ENCODE measurements at places on chromosomes 1 and 21. TPM values are rescaled to one million over a fixed set of nuclear protein-coding genes. Genes with fewer than 3 reads are reported as not detected.

- no peak overlapping the region for H3K27ac ChIP-seq
- H3K27me3 ChIP-seq, result no peaks in the 10 kb centered on the region
- no peak for DNase-seq
- H3K4me3 ChIP-seq, result no peak overlapping the region
- no peaks in the 10 kb centered on the region for H3K36me3 ChIP-seq
- H3K4me1 ChIP-seq, result no peaks in the 10 kb centered on the region
These were observed 35.4 kb downstream of the PKP1 start for GRCh38 chr1:201318504-201319340.

The OR2T33 gene
- not detected for total RNA-seq

DNA sequence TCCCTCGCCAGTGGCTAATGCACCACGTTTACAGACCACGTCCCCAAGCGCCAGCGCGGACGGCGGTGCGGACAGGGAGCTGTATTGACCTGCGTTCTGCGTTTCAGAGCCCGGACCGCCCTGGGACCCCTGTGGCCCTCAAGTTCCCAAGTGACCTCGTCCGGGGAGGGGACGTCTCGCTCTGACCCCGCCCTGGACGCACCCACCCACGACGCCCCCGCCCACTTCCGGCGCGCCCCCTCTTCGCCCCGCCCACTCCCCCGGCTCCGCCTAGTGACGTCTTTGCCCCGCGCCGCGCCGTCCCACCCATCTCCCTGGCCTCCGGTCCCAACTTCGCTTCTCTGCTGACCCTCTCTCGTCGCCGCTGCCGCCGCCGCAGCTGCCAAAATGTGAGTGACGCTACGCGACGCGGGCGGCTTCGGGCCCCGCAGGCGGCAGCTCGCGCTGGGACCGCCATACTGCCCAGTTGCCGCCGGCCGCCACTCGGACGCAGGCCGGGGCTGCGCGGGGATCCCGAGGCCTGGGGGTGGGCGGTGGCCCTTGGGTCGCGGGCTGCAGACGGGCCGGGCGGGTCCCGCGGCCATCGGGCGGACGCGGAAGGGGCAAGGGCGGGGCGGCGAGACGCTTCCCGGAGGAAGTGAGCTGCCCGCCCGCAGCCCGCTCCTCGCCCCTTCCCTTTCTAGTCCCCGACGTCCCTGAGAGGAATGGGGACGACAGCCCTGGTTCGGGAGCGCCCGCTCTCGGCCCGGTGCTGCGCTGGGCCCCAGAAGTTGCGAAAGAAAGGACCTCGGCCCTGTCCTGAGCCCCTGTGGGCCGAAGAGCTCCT lies at the start of gene VAMP3:
Gene VAMP3, plus strand, starts transcription at position 300 of the 826 bp plus-strand sequence. Its CDS starts 88 bp downstream, at position 388.
- peak; percentile 93 for DNase-seq
- H3K27ac ChIP-seq, result peak within 1 kb of the TSS; percentile 98
- no peaks in the 10 kb centered on the region for H3K36me3 ChIP-seq
- H3K4me3 ChIP-seq, result peak within 1 kb of the TSS; percentile 98
- peaks cover 10% of the 10 kb centered on the region for H3K4me1 ChIP-seq

DNA sequence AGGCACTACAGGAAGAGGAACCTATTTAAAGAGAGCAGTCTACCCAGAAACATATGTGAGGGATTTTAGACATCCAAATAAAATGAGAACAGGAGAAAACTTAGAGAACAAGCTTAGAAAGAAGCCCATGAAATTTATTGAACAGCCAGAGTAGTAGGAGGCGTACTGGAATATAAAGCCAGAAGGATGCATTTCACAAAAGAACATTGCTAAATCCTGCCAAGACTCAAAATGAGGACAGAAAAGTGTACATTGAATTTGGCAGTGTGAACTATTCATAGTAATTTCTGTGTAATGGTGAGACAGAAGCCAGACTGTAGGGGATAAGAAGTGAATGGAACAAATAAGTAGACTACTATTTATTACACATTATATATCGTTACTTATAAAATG lies 22.5 kb downstream of the CEPT1 start:
- no peaks in the 10 kb centered on the region for H3K4me1 ChIP-seq
- no peak overlapping the region for H3K27ac ChIP-seq
- no peaks in the 10 kb centered on the region for H3K27me3 ChIP-seq
- no peak overlapping the region for H3K4me3 ChIP-seq
- H3K36me3 ChIP-seq, result peaks cover 27% of the 10 kb centered on the region

DNA sequence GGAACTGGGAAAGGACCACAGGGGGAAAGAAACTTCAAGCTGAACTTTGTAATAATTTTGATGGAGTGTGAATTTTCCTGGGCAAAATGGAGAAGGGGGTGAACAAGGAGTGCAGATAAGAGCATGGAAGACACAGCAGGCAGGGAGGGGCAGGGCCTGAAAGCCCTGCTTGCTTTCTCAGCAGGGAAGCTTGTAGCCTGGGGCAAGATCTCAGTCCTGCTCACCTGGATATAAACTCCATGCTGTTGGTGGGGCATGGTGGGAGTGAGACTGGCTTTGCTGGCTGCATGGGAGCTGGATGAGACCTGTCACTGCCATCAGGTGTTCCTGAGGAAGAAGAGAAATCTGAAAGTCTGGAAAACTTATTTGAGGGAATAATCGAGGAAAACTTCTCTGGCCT lies 58.7 kb upstream of the RC3H1 start:
- no peak overlapping the region for H3K27ac ChIP-seq
- no peaks in the 10 kb centered on the region for H3K4me1 ChIP-seq
- no peak overlapping the region for H3K4me3 ChIP-seq
- no peaks in the 10 kb centered on the region for H3K36me3 ChIP-seq
- no peaks in the 10 kb centered on the region for H3K27me3 ChIP-seq
- DNase-seq, result no peak

GRCh38 chr1:13478692-13479091 lies 35.1 kb downstream of the LRRC38 start:
- H3K27ac ChIP-seq, result no peak overlapping the region
- no peaks in the 10 kb centered on the region for H3K27me3 ChIP-seq
- H3K36me3 ChIP-seq, result no peaks in the 10 kb centered on the region
- no peak for DNase-seq

The ANKRD65 gene
- 4.5 TPM for total RNA-seq

DNA sequence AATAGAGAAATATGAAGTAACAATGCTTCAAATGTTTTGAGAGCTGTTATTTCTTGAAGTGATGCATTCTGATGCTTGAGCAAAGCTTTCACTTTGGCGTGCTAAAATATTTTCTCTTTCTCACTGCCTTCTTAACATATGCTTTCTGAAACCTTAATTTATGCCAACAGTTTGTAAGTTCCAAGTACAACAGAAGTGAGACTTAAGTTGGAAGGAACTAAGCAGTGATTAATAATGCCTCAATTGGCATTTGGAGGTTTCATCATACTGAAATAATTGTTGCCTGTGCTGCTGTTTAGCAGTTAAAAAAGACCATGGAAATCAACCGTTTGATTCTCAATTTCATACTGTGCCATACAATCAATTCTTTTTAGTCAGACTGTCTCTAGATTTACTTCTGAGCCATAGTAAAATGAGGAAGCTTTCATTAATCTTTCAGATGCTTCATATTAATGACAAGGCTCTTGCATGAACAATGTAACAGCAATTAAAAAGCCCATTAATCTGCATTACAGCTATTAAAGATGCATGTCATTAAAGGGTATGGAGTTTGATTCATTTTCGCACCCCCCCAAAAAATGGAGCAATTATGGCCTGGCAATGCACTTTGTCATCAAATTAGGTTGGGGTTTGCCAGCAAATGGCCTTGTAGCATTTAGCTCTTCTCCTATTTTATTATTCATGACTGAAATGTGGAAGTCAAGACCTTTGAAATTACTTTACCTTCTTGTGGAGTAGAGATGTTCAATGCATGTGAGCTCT lies 375.3 kb downstream of the USH2A start:
- no peak overlapping the region for H3K27ac ChIP-seq
- no peak overlapping the region for H3K4me3 ChIP-seq
- no peak for DNase-seq
- no peaks in the 10 kb centered on the region for H3K4me1 ChIP-seq

DNA sequence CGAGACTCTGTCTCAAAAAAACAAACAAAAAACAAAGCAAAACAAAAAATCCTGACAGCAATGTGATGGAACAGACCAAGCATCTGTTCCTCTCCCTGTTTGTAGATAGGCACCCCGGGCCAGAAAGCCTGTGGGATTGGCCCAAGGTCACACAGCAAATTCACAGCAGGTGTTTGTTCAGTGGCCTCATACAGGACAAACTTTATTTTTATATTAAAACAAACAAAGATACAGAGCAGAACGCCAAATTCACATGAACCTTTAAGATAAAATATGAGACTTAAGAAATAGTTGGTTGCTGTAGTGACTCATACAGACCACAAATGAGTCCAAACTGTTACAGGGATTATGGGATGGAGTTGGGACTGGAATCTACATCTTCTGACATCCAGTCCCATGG lies 2.3 kb upstream of the CELA2A start:
- DNase-seq, result no peak
- H3K27ac ChIP-seq, result no peak overlapping the region
- H3K4me3 ChIP-seq, result no peak overlapping the region
- H3K36me3 ChIP-seq, result no peaks in the 10 kb centered on the region
- H3K27me3 ChIP-seq, result no peaks in the 10 kb centered on the region

GRCh38 chr1:82284213-82284612 lies 483.5 kb downstream of the ADGRL2 start:
- no peaks in the 10 kb centered on the region for H3K4me1 ChIP-seq
- no peaks in the 10 kb centered on the region for H3K27me3 ChIP-seq
- no peak overlapping the region for H3K4me3 ChIP-seq
- H3K27ac ChIP-seq, result no peak overlapping the region
- no peaks in the 10 kb centered on the region for H3K36me3 ChIP-seq

DNA sequence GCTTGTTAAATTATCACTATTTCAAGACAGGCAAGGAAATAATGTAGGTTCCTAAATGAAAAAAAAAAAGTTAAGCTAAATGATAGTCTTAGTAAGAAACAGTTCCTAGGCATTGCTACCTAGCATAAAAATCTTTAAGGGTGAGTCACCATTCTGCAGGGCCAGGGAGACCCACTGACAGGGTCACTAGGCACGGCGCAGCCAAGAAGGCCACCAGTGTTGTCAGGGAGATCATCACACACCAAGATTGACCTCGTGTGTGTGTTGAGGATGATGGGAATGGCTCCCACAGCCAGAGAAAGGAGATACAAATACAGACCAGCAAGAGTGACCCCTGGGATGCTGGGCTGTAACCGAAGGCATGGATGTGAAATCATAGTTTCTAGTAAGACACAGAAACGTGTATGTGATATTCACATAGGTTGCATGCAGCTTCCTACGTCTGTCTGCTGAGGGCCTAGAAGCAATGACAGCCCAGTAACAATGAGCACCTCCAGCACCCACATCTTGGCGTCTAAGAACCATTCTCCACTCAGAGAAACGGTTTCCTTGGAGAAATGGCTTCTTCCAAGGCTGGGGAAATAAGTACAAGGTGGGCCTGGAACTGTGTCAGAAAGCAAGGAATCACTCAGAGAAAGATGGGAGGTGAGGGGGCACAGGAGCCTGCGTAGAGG lies 29.1 kb downstream of the RIPK4 start:
- no peak overlapping the region for H3K4me3 ChIP-seq
- H3K27ac ChIP-seq, result no peak overlapping the region
- H3K4me1 ChIP-seq, result no peaks in the 10 kb centered on the region
- peaks cover 5% of the 10 kb centered on the region for H3K27me3 ChIP-seq
- no peaks in the 10 kb centered on the region for H3K36me3 ChIP-seq
- no peak for DNase-seq

The TMEM50B gene
- 181 TPM for total RNA-seq

The TSPAN2 gene
- total RNA-seq, result 11.3 TPM

GRCh38 chr1:76256289-76257223 lies 182.0 kb downstream of the ST6GALNAC3 start:
- no peaks in the 10 kb centered on the region for H3K36me3 ChIP-seq
- H3K4me1 ChIP-seq, result no peaks in the 10 kb centered on the region
- no peak for DNase-seq
- no peak overlapping the region for H3K27ac ChIP-seq
- no peak overlapping the region for H3K4me3 ChIP-seq
- H3K27me3 ChIP-seq, result no peaks in the 10 kb centered on the region

The GFI1 gene
- total RNA-seq, result 10.0 TPM

The SH3BGR gene
- 9.8 TPM for total RNA-seq

- DNase-seq, result peak; percentile 74
- no peaks in the 10 kb centered on the region for H3K27me3 ChIP-seq
These were observed 71.8 kb upstream of the MACF1 start for GRCh38 chr1:39132505-39133339.

The SPRR2B gene
- total RNA-seq, result not detected

DNA sequence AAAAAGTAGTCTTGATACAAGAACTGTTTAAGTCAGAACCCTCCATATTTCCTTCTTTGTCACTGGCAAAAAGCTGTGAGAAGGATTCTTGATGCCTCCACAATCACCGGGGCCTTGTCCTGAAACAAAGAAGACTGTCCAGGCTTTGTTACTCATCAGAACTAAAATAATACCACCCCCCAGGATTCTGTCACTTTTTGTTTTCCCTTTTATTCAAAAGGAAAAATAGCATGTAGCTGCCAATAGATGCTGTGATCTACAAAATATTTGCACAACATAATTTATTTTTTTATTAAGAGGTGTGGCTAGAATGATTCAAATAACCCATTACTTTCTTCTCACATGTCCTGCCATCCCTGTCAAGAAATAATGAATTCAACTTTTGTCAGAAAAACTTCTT lies 173.7 kb downstream of the LYPLAL1 start:
- no peak overlapping the region for H3K27ac ChIP-seq
- no peaks in the 10 kb centered on the region for H3K27me3 ChIP-seq
- DNase-seq, result no peak
- H3K4me1 ChIP-seq, result no peaks in the 10 kb centered on the region
- H3K36me3 ChIP-seq, result no peaks in the 10 kb centered on the region
- H3K4me3 ChIP-seq, result no peak overlapping the region

- no peak overlapping the region for H3K27ac ChIP-seq
- no peaks in the 10 kb centered on the region for H3K4me1 ChIP-seq
- H3K27me3 ChIP-seq, result no peaks in the 10 kb centered on the region
- H3K36me3 ChIP-seq, result no peaks in the 10 kb centered on the region
- no peak for DNase-seq
These were observed 238.0 kb downstream of the NTNG1 start for GRCh38 chr1:107378866-107379265.

The FCER1G gene
- 194 TPM for total RNA-seq

- no peak overlapping the region for H3K4me3 ChIP-seq
- no peaks in the 10 kb centered on the region for H3K4me1 ChIP-seq
- H3K36me3 ChIP-seq, result no peaks in the 10 kb centered on the region
- H3K27ac ChIP-seq, result no peak overlapping the region
- no peaks in the 10 kb centered on the region for H3K27me3 ChIP-seq
These were observed 13.9 kb downstream of the HYI start for GRCh38 chr1:43439781-43440180.

The ALX3 gene
- total RNA-seq, result not detected

GRCh38 chr1:174988986-174989385 lies 10.8 kb upstream of the CACYBP start:
- no peaks in the 10 kb centered on the region for H3K27me3 ChIP-seq
- no peak for DNase-seq
- H3K4me1 ChIP-seq, result peaks cover 4% of the 10 kb centered on the region
- peak overlapping the region; percentile 88 for H3K27ac ChIP-seq
- H3K4me3 ChIP-seq, result no peak overlapping the region

The LCE3D gene
- total RNA-seq, result not detected

- no peaks in the 10 kb centered on the region for H3K27me3 ChIP-seq
- H3K4me3 ChIP-seq, result no peak overlapping the region
- no peaks in the 10 kb centered on the region for H3K36me3 ChIP-seq
- H3K4me1 ChIP-seq, result no peaks in the 10 kb centered on the region
- no peak overlapping the region for H3K27ac ChIP-seq
- DNase-seq, result no peak
These were observed 418.1 kb upstream of the VAMP3 start for GRCh38 chr1:7352974-7353373.
